ENCODE measurements at places on chromosomes 1 and 21.

DNA sequence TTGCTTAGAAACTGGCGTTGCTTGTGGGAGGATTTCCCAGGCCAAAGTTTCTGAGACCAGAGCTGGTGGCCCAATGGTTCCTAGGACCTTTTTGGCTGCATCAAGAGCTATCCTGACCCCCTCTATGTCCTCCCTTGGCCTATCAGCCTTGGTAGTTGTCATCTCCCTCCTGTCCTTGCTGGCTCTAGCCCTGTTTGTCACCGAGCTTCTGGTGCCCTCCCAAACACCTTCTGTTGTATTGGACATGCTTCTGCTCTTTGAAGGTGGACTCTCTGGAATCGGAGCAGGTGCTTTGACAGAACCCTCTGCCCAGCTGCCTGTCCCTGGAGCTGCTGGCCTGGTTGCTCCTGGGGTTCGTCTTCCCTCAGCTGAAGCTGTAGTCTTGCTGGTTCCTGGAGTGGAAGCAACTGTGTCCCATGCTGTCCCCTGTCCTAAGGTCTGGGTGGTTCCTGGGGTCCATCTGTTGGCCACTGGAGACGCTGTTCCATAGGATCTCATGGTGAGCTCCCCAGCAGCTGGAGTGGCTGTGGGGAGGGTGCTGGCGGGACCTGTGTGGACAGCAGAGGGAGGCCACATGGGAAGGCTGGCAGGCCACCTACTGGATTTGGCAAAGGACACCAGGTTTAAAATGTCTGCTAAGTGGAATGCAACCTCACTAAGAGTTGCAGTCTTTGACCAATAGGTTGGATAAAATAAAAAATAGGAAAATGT, 9.4 kb downstream of the FCAMR start:
- DNase-seq, result no peak

DNA sequence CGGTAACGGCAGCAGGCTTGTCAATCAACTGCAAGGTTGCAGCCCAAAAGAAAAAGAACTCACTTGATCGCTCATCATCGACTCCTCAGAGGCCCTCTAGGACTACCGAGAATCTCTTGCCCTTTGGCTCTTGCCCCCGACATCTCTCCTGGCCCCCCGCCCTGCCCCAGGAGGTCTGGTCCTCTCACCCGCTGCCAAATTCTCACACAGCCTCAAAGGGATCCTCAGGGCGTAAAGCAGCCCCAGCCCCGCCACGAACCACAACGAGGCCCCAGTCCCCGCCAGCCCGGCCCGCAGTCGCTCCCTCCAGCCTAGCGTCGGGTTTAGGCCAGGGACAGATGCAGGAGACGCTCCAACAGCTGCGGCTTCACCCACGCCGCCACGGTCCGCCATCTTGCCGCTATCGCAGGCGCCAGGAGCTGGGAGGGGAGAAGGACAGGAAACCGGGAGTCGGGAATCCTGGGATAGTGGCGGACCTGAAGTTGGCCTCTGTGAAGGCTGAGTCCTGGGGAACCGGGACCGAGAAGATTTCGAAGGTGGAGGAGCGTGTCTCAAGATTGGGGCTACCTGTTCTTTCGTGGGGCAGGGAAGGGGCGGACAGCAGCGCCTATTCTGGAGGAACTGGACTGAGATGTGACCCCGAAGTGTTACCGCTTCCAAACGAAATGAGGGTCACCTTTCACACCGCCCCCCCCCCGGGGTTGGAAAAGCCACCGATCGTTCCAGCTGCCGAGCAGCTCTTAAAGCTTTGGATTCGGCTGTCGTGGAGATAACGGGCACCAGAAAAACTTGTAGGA, at the start of gene ST7L:
TSS of gene ST7L (minus strand) at position 421 of the 797 bp plus-strand sequence. CDS start at position 393, 28 bp downstream.
- DNase-seq, result peak; percentile 65

DNA sequence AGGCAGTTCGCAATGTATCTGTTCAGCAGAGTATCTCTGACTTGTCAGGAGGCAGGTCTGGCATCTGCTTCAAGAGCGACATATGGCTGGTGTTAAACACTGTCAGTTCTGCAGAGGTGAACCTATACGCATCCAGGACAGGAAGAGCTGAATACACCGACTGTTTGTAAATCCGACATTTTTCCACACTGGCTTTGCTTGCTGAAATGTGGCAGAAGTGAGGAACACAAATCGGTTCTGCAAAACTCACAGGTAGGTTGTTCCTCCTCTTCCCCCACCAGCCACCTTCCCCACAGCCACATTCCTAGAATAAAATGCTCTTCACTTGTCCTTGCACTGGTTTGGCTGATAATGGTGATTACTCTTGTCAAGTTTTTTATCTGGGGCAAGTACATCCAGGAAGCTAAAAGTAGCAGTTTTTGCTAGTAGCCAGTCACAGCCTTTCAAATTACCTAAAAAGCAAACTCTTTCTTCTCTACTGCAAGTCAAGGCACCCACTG, 289.2 kb downstream of the GRIK1 start:
- DNase-seq, result no peak

- DNase-seq, result no peak
These were observed 14.9 kb downstream of the CSRP1 start for GRCh38 chr1:201491896-201492511.

GRCh38 chr1:180264595-180264994, 34.5 kb downstream of the LHX4 start:
- DNase-seq, result no peak

DNA sequence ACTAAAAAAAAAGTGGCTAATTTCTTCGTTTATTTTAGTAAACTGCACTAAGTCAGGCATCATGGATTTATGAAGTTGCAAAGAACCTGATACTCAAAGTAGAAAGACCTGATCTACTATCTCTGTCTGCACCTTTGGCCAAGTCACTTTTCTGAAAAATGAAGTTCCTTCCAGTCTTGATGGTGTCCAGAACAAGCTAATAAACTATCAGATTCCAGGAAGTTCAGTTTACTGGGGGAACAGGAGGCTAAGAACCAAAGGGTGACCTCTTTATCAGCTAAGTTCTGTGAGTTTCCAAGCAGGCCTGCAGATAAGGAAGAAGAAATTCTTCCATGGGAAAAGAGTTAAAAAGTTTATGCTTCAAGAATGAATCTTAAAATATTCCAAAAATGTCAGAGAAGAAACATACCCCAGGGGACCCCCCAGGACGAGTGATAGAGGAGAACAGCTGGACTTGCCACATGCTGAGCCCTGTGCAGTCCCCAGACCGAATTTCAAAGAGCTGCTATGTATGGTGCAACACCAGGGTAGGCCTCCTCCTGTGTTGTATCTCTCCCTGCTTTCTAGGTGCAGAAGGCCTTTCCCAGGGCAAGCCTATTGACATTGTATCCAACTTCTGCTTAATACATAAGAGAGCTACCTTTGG, 72.8 kb upstream of the FGGY start:
- DNase-seq, result no peak

DNA sequence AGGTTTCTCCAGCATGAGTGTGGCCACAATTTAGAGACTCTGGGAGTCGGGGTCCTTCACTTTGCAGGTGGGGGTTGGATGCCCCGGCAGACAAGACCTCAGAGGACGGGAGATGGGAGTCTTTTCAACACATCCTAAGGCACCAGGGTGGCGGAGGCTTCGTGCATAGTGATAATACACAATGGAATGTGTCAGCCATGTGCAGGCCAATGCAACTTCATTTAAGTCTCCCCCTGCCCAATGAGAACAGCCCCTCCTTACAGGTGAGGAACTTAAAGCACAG, 75.9 kb upstream of the IFFO2 start:
- no peak for DNase-seq

DNA sequence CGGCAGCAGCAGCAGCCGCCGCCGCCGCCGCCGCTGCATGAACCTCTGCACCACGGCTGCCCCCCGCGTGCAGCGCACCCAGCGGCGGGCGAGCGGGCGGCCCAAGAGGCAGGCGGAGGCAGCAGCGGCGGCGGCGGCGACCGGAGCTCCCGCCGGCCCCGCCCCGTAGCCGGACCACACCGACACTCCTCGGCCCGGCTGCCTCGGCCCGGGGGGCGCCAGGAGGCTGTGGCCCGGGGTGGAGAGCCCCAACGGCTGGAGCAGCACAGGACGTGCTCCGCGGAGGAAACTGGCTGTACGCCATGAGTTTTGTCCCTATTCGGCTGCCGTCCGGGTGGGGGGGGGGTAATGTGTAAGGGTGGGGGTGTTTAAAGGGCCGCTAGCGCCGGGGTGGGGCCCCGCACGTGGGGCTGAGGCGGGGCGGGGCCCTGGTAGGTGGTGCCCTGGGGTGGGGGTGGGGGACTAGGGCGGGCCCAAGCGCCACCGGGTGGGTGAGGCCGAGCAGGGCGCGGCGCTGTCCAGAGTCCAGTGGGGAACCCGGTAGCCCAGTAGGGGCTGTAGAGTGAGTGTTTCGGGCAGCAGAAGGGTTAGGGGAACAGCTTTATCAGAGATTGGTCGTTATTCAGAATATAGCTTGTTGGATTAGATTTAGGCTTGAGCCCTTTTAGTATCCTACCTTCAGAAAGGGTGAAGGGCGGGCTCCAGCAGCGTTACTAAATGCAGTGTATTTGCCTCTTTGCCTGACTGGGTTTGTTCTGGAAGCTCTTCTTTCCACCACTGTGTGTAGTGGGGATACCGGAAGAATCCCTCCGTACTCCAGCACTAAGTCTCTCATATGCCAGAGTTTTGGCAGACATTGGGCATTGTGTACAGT, at the start of gene FAM78B:
TSS of gene FAM78B (minus strand) at position 304 of the 874 bp plus-strand sequence. CDS start 753 bp downstream, outside the sequence.
- peak; percentile 88 for DNase-seq

- no peak for DNase-seq
These were observed 150.3 kb downstream of the IFI44 start for GRCh38 chr1:78799926-78800325.

GRCh38 chr1:109391157-109391556, 6.6 kb downstream of the SORT1 start:
- DNase-seq, result no peak

DNA sequence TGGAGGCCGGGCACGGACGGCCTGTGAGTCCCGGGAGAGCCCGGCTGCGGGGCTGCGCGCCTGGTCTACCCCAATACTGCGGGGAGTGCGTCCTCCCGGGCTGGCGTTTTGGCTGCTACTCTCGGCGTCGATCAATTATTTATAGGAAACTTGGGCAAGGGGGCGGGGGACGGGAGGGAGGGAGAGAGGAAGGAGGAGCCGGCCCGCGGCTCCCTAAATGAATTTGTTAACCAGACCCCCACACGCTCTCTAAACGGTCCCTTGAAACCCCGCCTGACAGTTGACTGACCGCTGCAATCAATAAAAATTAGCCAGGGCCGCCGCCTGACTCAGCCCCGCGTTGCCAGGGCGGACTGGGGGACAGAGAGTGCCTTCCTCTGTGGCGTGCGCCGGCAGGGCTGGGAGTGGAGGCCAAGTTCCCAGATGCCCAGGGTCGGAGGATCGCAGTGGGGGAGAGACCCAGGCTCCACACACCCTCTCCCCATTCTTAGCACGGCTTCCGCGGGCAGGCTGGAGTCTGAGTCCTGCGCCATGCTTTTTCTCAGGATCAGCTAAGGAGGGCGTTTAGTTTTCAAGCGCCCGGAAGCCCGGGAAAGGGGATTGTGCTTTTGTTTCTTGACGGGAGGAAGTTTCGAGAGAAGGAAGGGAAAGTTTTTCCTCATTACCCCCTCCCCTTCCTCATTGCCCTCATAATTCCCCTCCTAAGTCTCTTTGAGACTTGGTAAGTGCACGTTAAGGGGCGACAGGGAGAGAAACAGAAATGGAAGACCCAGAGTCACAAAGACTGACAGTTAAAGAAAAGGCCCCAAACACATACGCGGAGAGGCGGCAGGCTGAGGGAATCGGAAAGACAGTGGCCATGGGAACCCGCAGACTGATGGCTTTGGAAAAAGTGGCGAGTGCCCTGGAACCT, 6.2 kb downstream of the PAX7 start:
- no peak for DNase-seq

DNA sequence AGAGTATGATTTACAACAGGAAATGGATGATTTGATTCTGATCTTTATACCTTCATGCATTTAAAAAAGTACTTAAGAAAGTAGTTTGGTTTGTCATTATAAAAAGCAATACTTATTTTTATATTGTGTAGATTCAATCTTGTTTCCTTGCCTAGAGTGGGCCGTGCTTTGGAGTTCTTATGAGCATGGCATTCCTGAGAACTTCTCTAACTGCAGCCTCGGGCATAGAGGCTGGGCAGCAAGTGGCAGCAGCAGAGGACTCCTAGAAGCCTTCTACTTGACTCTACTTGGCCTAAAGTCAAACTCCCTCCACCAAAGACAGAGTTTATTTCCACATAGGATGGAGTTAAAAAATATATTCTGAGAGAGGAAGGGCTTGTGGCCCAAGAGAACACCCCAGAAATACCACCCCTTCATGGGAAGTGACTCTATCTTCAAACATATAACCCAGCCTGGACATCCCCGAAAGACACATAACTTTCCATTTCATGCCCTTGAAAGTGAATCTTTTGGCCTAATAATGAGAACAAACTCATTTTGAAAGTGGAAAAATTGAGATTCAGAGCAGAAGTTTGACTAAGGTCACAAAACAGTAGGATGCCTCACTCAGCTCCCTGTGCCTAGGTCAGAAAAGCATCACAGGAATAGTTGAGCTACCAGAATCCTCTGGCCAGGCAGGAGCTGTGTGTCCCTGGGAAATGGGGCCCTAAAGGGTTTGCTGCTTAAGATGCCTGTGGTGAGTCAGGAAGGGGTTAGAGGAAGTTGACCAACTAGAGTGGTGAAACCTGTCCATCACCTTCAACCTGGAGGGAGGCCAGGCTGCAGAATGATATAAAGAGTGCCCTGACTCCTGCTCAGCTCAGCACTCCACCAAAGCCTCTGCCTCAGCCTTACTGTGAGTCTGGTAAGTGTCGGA, at the start of gene IVL:
TSS of gene IVL (plus strand) at position 861 of the 916 bp plus-strand sequence. CDS start 1,252 bp downstream, outside the sequence.
- DNase-seq, result no peak

DNA sequence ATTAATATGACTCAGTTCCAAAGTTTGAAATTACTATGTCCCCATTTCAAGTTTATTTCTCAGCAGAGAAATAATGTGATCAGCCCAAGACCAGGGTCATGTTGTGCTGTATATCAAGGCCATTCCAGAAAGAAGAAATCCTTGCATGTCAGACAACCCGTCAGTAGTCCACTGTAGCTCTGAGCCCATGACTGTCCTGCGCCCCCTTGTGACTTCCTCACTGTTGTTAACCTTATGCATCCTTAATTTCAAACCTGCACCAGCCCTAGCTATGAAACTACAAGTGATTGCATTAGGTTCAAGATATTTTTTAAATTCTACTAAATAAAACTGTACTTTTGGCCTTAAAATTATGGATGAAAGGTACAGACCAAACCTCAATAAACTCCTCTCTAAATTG, 133.0 kb downstream of the LRRC7 start:
- DNase-seq, result no peak
